ENCODE measurements at places on chromosomes 13 and 19.

- DNase-seq, result no peak
Measured at GRCh38 chr19:49481020-49481683, 6.3 kb upstream of the RPL13A start.

GRCh38 chr13:92137520-92137919, 739.1 kb downstream of the GPC5 start:
- no peak for DNase-seq

GRCh38 chr13:106210324-106210723, 325.1 kb downstream of the EFNB2 start:
- DNase-seq, result no peak

- peak; percentile 39 for DNase-seq
Measured at GRCh38 chr19:36916991-36917390, 859 bp downstream of the ZNF568 start.

DNA sequence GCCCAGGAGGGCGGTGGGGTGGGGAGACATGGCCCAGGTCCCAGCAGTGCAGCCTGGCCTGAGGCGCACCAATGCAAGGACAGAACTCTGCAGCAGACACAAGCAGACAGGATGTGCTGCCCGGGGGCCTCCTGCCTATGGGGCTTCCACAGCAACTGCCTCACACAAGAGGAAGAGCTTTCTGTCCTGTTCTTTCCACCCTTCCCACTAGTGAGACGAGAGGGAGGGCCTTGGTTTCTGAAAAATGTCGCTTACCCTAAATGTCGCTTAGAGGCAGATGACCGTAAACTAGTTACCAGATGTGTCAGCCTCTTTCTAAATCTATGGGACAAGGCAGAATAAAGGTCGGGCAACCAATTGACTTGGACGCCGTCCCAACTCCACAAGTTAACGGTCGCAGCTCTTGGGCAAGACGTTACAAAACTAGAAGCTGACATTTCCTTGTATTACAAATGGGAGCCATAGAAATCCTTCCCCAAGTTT, at the start of gene LAIR1:
Gene LAIR1 (minus strand): TSS at position 157 of the 483 bp plus-strand sequence. CDS start 127 bp downstream, at position 30.
- DNase-seq, result no peak

- no peak for DNase-seq
Measured at GRCh38 chr13:42331009-42331408, 59.1 kb downstream of the AKAP11 start.

- DNase-seq, result peak; percentile 61
Measured at GRCh38 chr19:44927746-44928145, 13.3 kb downstream of the APOC1 start.

DNA sequence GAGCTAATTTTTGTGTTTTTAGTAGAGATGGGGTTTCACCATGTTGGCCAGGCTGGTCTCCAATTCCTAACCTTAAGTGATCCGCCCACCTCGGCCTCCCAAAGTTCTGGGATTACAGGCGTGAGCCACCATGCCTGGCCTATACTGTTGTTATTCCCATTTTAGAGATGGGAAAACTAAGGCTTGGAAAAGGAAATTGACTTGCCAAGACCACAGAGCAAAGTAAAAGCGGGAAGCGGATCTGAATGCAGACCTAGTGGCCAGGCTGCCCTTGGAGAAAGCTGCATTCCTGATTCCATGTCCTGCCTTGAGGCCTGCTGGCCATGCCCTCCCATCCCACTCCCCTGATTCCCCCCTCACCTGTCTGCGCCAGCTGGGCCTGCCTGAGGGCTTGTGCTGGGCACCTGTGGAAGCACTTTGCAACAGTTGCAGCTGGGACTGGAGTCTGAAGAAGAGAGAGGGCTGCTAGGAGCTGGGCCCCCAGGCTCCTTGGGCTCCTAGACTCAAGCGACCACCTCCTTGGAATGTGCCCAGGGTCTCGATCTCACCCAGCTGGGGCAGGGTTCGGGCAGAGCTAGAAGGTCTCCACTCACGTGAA, 5.7 kb downstream of the PALM3 start:
- no peak for DNase-seq

GRCh38 chr13:30037766-30038165, 187.3 kb upstream of the UBL3 start:
- no peak for DNase-seq

DNA sequence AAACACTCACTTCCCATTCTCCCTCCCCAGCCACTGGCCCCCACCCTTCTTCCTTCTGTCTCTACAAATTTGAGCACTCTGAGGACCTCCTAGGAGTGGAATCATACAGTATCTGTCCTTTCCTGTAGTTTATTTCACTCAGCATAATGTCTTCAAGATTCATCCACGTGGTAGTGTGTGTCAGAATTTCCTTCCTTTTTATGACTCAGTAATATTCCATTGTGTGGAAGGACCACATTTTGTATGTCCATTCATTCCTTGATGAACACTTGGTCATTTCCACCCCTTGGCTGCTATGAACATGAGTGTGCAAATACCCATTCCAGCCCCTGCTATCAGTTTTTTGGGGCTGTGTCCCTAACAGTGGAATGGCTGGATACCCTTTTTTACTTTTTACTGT, 9.8 kb downstream of the KLF2 start:
- peak; percentile 0 for DNase-seq

DNA sequence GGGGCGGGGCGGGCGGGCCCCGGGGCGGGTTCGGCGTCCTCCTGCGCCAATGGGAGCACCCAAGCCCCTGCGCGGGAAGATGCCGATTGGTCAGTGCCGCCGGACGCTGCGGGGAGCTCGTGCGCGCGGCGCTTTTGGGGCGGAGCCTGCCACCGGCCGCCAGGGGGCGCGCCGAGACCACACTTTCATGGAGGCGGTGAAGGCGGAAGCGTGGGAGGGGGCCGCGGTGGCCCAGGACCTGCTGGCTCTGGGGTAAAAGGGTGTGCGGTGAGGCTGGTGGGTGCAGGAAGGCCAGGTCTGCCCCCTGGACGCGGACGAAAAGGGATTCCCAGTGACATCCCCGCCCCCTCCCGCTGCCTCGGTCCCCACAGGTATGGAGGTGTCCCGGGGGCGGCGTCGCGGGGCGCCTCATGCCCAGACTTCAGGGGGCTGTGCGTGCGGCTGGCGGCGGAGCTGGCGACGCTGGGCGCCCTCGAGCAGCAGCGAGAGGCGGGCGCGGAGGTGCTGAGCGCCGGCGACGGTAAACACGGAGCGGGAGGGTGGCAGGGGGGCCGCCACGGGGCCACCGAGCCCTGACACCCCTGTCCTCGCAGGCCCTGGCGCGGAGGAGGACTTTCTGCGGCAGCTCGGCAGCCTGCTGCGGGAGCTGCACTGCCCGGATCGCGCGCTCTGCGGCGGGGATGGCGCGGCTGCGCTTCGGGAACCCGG, at the start of gene FAM98C:
Gene FAM98C (plus strand): TSS at position 127 of the 708 bp plus-strand sequence. CDS start 61 bp downstream, at position 188.
- DNase-seq, result peak; percentile 100

DNA sequence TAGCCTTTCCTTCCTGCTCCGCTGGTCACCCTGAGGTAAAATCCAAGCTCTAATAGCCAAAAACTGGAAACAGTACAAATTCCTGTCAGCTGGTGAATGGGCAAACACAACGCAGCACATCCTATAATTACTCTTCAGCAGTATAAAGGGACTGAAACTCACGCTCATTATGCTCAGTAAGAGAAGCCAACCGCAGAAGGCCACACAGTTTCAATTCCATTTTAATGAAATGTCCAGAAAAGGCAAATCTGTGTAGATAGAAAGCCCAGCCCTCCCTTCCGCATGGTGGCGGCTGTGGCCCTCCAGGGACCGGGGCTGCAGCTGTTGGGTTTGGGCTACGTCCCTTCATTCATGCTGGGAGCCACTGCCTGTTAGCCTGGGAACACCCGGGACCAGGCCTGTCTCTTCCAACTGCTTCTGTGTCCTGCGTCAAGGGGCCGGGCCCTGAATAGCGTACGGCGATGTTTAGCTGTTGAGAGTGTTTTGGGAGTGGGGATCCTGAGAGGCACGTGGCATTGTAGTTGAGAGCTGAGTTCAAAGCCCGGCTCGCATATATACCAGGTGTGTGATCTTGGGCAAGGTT, 23.5 kb downstream of the NKPD1 start:
- no peak for DNase-seq

DNA sequence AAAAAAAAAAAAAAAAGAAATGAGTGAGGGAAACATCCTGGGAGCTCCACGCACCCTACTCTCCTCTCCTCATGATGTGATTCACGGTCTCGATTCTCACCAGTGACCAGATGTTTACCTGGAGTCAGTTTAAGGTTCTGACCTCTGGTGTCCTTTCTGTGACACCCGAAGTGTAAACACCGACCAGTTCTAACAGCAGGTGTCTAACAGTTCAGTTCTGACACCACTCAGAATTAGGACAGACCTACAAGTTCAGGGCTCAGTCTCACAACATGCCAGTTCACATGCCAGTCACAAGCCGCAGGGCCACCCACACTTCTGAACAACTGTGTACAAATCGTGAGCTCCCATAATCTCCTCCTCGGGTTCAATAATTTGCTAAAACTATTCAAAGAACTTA, 6.0 kb downstream of the ZNF564 start:
- no peak for DNase-seq

GRCh38 chr19:16061943-16062342, 14.4 kb upstream of the TPM4 start:
- DNase-seq, result no peak

GRCh38 chr19:41195675-41196497, 2.9 kb downstream of the CYP2S1 start:
- peak; percentile 73 for DNase-seq

DNA sequence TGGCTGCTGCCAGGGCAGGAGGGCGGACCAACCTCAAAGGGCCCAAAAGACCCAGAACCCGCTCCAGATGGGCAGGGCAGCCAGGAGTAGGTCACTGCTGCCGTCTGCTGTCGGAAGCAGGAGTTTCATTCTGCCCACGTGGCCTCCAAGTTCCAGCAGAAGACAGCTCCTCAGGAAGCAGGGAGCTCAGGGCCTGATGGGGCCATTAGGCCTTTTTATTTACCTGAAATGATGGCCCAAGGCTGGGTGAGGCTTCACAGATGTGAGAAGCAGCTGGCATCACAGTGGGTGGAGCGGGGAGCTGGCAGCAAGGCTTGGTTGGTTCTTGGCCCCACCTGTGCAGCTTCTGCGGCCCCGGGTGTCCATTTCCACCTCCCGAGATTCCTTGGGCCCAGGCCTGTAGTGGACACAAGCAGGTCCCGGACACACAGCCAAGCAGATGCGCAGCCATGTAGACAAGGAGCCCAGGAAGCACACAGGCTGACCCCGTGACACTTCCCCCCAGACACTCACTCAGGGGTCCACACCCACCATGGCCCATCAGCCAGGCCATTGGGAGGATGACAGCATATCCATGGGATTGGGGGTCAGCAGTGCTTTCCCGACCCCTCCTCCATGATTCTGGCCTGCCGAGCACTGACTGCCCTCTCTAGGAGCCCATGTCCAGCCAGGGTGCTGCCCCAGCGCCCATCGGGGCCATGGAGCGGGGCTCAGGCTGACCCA, 26.4 kb downstream of the C13orf46 start:
- DNase-seq, result peak; percentile 82

All from AG08396 (cell line).